CD4-positive, alpha-beta T cell treated with Interleukin-17A for 4 hours (primary cell): ENCODE measurements at places on chromosomes 4 and X.
A peak's percentile ranks its signal among the peaks of the same experiment; 100 is the strongest.

- no peak for DNase-seq
Measured at GRCh38 chr4:172631832-172632231, 536.8 kb upstream of the GALNT7 start.

DNA sequence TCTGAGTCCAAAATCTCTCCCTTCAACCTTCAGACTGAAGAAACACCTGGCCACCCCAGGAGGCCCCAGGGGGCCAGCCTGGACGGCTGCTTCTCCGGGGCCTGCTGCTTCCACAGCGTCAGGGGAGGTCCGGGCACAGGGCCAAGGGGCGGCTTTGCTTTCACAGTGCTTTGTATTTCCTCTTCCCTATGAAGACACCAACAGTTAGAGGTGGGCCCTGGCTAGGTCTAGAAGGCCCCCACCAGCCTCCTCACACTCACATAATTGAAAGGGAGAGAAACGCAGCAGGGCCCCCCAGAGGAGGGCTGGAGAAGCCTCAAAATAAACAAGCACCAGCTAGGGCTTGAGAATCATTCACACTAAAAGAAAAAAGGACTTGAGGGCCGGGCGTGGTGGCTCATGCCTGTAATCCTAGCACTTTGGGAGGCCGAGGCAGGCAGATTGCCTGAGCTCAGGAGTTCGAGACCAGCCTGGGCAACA lies 17.8 kb downstream of the SCD5 start:
- no peak for DNase-seq

DNA sequence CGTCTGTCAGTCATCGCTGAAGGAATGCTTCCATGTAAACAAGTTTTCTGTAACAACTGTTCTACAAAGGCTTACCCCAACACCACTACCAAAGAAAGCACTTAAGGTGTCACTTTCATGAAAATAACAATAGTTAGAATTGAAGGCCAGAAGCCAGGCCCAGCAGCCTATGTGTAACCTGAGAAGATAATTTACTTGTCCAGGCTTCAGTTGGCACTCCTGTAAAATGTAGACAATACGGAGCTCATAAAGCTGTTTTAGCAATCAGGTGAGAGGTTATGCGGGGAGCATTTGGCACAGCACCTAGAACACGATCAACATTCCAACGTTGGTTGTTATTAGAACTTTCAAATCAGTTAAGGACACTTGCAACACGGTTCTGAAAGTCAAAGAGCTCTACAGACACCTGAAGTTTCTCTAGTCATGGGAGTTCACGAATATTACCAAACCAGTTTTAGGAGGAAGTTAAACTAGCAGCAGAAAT lies 15.7 kb downstream of the ADGRA3 start:
- no peak for DNase-seq

DNA sequence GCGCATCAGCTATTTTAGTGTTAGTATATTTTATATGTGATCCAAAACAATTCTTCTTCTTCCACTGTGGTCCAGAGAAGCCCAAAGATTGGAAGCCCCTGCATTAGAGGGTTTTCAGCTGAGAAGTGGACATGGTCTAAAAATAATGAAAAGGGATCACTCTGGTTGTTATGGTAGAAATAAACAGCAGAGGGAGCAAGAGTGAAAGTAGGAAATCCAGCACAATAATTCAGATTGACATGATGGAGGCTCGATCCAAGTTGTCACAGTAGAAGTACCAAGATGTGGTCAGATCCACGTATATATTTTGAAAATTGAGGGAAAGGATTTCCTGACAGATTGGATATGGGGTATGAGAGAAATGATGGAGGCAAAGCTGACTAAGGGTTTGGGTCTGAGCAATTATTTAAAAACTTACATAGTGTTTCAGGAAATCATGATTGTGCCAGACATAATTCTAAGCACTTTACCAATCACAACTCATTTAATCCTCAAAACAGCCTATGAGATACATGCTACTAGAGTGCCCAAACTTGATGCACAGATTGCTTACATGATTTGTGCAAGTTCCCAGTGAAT lies 17.0 kb upstream of the TMEM144 start:
- DNase-seq, result no peak

GRCh38 chr4:185202984-185203485 lies 765 bp downstream of the CFAP97 start:
- DNase-seq, result no peak

- no peak for DNase-seq
Measured at GRCh38 chr4:39308611-39309010, 57.6 kb downstream of the RFC1 start.

GRCh38 chrX:37441377-37441776 lies 92.2 kb downstream of the PRRG1 start:
- no peak for DNase-seq

GRCh38 chr4:180669680-180670079 lies 1573.5 kb upstream of the TENM3 start:
- DNase-seq, result no peak

GRCh38 chr4:179585761-179586160 lies 2143.5 kb upstream of the AGA start:
- no peak for DNase-seq

DNA sequence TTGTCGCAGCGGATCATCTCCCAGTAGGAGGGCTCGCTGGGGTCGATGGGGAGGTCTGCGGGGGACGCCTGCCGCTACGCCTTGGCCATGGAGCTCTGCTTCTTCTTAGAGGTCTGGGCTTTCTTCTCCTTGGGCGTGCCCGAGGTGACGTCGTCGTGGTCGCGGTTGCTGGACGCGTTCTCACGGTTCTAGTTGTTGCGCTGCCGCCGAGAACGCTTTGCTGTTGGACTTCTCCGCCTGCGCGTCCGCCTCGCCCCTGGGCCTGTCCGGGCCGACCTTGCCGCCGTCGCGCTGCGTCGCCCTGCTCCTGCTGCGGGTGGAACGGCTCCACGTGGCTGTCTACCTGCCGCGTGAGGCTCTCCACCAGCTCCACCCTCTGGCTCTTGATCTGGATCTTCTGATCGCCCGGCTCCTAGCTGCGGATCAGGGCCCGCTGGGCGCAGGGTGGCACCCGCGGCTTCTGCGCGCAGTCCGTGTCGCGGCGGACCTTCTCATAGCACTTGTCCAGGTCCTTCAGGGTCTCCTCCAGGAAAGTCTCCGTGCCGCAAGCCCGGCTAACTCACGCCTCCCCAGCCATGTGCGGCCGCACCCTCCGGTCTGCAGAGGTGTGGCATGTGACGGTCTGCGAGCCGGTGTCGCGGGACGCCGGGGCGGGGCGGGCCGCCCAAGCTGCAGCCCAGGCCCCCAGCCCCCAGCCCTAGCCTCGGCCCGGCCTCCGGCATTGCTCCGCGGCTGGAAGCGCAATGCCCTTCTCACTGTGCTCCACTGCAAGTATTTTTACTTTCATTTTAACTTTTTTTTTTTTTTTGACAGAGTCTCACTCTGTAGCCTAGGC lies 40.5 kb upstream of the OGT start:
- peak; percentile 64 for DNase-seq

- no peak for DNase-seq
Measured at GRCh38 chr4:167873496-167873895, 218.8 kb upstream of the ANXA10 start.

DNA sequence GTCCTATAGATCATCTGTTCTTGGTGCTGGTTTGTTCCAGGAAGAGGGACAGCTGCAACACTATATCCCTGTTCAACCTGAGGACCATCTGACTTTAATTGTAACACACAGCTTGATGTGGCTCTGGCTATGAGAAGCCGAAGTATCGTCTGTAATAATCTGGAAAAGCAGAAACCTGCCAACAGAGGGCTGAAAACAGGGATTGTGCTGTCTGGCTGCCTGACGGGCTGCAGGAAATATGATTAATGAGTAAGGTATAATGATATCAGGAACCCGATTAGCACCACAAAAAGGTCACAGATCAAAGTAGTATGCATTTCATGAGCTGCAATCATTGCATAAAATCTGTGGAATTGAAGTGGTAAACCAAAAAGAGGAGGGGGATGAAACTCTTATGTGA lies 170.4 kb upstream of the MAB21L2 start:
- no peak for DNase-seq

DNA sequence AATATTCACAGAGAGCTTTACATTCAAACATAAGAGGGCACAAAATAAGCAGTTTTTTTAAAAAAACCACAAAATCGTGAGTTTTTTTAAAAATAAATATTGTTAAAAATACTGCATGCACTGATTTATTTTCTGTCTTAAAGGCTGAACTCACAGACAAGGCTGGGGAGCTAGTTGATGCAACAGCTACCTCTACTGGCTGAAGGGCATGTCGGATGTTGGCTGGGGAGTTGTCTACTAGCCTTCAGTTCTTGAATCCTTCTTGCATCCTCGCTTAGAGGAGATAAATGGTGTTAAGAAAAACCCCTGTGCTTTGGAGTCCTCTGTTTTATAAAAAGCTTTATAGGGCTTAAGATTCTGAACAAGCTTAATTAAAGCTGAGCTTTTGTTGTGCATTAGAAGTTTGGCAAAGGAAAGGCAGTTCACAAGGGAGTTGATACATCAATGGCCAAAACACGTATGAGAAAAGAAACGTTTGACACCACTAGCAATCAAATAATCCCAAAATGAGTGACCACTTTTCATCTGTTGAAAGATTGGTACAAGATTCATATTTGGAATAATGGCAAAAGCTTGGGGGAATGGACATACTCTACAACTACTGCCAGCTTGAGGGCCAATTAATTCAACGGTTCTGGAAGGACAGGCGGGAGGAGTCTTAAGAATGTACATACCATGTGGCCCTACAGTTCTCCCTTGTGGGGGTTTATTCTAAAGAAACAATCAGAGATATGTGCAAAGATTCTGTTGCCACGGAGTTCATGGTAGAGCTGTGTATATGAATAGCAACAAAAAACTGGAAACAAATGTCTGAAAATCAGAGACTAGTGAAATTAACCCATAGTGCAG lies 94.7 kb downstream of the SEL1L3 start:
- peak; percentile 6 for DNase-seq

GRCh38 chrX:154653048-154653401 lies 354 bp downstream of the CTAG2 start:
- no peak for DNase-seq

DNA sequence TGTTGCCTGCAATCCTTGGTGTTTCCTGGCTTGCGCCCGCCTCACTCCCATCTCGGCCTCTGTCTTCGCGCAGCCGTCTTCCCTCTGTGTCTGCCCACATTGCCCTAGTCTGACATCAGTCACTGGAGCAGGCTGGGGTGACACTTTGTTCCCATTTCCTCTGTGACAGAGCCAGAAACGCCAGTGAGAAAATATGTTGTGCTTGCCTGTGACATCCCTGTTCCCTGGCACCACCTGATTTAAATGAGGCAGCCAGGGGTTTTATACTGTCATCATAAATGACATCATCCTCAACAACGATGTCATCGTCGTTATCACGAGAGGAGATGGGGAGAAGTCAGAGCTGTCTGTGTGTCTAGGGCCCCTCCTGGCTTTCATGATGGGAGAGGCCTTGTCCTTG lies 29.1 kb downstream of the ZNF185 start:
- DNase-seq, result no peak

DNA sequence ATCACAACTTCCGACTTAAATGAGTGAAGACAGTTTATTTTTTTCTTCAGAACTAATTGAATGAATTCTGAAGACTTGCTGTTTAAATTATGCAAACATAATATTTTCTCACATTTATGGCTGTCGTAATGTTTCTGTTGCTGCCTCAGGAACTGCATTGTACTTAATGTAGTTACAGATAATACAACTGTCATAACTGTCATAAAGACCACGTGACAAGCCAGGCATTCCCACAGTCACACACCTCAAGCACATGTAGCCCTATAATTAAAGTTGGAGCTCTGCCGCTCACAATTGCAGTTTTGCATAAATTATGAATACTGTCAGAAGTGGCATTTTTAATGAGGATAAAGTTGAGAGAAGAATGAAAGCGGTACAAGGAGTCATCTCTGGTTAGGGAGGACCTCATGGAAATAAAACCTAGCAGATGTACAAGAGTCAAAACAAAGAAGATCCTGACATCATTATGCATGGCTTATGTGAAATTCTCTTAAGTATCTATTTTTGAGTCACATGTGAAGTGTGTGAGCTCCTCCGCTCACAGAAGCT lies 38.5 kb upstream of the GALNTL6 start:
- DNase-seq, result no peak

- DNase-seq, result no peak
Measured at GRCh38 chr4:41375561-41375960, 118.8 kb downstream of the UCHL1 start.

GRCh38 chrX:4935401-4935800 lies 1222.0 kb upstream of the PRKX start:
- DNase-seq, result no peak

GRCh38 chr4:108396900-108397497 lies 223.4 kb upstream of the RPL34 start:
- DNase-seq, result no peak

DNA sequence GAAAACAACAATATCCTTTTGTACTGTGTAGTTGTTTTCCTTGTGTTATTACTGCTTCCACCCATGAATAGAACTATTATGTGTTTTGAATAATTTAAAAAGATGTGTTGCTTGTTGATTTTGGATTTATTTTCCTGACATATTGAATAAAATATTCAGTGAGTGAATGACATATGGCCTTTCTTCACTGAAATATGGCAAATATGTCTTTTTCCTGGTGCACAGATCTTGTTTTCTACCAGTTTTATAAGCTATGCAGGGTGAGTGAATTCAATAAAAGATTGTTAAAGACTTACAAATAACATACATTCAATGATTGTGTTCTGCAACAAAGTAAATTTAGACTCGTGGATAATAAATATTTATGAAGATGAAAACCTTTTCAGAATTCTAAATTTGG lies 1216.3 kb upstream of the ADGRL3 start:
- DNase-seq, result no peak

GRCh38 chr4:10094841-10095240 lies 21.8 kb downstream of the WDR1 start:
- DNase-seq, result peak; percentile 20

GRCh38 chr4:80266253-80266901 lies at the start of gene FGF5:
FGF5 (plus strand) TSS chr4:80266664; CDS start chr4:80266825, 161 bp downstream.
- DNase-seq, result peak; percentile 12

DNA sequence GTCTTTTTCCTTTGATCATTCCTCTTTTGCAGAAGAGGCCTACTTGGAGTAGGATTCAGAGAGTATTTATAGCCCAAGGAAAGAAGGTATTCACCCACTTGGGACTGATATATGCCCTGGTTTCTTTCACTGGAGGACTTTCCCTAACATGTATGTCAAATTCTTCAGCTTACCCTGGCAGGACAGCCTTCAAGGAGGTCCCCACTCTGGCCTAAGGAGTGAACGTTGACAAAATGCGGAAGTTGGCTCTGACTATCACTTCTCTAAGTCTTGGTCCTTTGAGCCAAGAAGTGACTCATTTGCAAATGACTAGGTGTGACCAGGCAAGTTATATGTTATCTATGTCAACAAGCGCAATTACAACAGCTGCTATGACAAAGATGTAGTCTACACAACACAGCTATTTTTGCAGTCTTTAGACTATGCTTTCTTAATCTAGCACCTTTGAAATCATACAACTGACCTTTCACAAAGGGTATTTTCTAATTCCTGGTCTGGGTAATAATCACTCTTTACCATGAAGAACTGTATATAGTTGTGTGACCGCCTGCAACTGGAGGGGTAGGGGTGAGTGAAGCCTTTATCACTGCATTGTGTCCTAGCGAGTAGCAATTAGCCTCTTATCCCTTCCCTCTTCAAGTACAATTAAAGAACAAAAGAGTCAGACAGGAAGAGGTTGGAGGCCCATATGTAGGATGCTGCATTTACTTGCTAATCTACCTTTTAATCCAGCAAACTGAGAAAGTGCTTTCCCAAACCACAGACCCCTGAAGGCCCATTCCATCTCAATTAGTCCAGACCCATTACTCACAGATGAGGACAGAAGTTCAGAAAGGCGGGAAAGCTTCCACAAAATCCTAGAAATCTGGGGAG lies 50.1 kb downstream of the RASGEF1B start:
- no peak for DNase-seq
